ENCODE measurements at places on chromosomes 1 and 21.

GRCh38 chr1:169207797-169208520 is 101.5 kb downstream of the ATP1B1 start:
- DNase-seq, result no peak
- H3K4me1 ChIP-seq, result no peaks in the 10 kb centered on the region
- H3K27me3 ChIP-seq, result no peaks in the 10 kb centered on the region
- no peak overlapping the region for H3K27ac ChIP-seq
- H3K36me3 ChIP-seq, result no peaks in the 10 kb centered on the region

GRCh38 chr1:93344886-93345632 is 648 bp upstream of the DR1 start:
- no peaks in the 10 kb centered on the region for H3K36me3 ChIP-seq
- peak overlapping the region; percentile 81 for H3K4me3 ChIP-seq
- H3K4me1 ChIP-seq, result peaks cover 14% of the 10 kb centered on the region
- peak overlapping the region; percentile 97 for H3K27ac ChIP-seq
- DNase-seq, result no peak

DNA sequence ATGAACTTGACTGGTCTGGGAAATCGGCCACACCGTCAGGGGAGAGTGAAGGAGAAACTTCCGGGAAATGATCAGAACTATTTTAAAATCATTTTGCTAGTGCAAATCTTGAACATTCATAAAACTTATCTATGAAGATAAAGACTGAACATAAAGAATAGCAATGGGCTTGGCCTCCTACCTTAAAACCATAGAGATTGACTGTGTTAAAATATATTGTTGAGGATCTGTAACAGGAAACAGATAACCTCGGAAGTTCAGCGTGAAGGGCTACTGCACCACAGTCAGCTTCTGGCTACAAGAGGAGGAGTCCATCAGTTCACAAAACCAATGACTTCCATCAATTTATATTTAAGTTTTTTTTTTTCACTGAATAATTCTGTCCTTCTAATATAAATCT is 127.3 kb downstream of the RGS7 start:
- DNase-seq, result no peak
- H3K4me1 ChIP-seq, result no peaks in the 10 kb centered on the region
- no peaks in the 10 kb centered on the region for H3K27me3 ChIP-seq
- H3K27ac ChIP-seq, result no peak overlapping the region

- H3K27ac ChIP-seq, result no peak overlapping the region
- H3K27me3 ChIP-seq, result peaks cover 59% of the 10 kb centered on the region
- no peak for DNase-seq
- H3K4me3 ChIP-seq, result peak overlapping the region; percentile 38
- H3K4me1 ChIP-seq, result no peaks in the 10 kb centered on the region
Observed at GRCh38 chr1:24186711-24186992, 437 bp downstream of the IFNLR1 start.

DNA sequence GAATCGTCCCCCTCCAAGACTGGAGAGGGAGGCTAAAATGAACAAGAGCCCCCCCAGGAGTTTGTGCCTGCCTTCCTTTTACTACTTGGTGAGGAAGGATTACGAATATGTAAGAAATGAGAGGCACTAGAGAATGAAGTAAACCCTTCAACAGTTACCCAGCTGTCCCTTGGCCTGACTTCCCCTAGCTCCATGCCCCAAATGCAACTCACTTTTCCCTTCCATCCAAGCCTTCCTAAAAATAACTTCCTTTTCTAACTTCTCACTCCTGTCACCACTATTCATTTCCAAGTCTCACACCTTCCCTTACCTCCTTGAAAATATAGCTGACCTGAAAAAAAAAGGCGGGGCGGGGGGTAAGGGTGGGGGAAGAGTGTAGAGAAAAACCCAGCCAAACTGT is 96.6 kb upstream of the HNRNPU start:
- H3K36me3 ChIP-seq, result no peaks in the 10 kb centered on the region
- H3K4me1 ChIP-seq, result peaks cover 31% of the 10 kb centered on the region
- no peaks in the 10 kb centered on the region for H3K27me3 ChIP-seq
- H3K27ac ChIP-seq, result no peak overlapping the region
- no peak for DNase-seq
- no peak overlapping the region for H3K4me3 ChIP-seq

GRCh38 chr1:32536117-32536516 is 3.1 kb upstream of the ZBTB8A start:
- H3K36me3 ChIP-seq, result no peaks in the 10 kb centered on the region
- no peak overlapping the region for H3K27ac ChIP-seq
- H3K4me1 ChIP-seq, result peaks cover 14% of the 10 kb centered on the region
- H3K4me3 ChIP-seq, result no peak overlapping the region

GRCh38 chr1:8716238-8716637 is 101.2 kb downstream of the RERE start:
- no peaks in the 10 kb centered on the region for H3K36me3 ChIP-seq
- no peak overlapping the region for H3K27ac ChIP-seq
- no peak for DNase-seq
- peaks cover 10% of the 10 kb centered on the region for H3K4me1 ChIP-seq
- no peak overlapping the region for H3K4me3 ChIP-seq

GRCh38 chr1:203521812-203522211 is 27.9 kb downstream of the OPTC start:
- no peaks in the 10 kb centered on the region for H3K27me3 ChIP-seq
- H3K27ac ChIP-seq, result no peak overlapping the region
- DNase-seq, result no peak
- H3K4me3 ChIP-seq, result no peak overlapping the region
- peaks cover 40% of the 10 kb centered on the region for H3K4me1 ChIP-seq

GRCh38 chr1:201450721-201451291 is 18.2 kb downstream of the PHLDA3 start:
- H3K27ac ChIP-seq, result peak overlapping the region; percentile 69
- peak; percentile 82 for DNase-seq
- H3K27me3 ChIP-seq, result no peaks in the 10 kb centered on the region
- H3K4me1 ChIP-seq, result peaks cover 28% of the 10 kb centered on the region

DNA sequence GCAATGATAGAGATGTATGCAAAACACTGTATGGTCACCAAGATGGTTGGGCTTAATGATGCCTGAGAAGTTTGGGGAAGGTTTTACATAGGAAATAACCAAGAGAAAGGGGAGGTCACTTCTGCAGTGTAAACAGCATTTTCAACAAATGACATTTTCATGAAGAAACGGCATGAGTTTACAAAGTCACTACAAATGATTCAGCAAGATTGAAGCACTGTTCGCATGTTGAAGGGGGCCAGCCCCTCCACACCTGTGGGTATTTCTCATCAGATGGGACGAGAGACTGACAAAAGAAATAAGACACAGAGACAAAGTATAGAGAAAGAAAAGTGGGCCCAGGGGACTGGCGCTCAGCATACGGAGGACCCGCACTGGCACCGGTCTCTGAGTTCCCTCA is 234.1 kb upstream of the POGK start:
- H3K27ac ChIP-seq, result no peak overlapping the region
- no peak overlapping the region for H3K4me3 ChIP-seq
- no peaks in the 10 kb centered on the region for H3K27me3 ChIP-seq
- no peaks in the 10 kb centered on the region for H3K4me1 ChIP-seq
- DNase-seq, result no peak

- H3K4me1 ChIP-seq, result no peaks in the 10 kb centered on the region
- peak overlapping the region; percentile 33 for H3K27ac ChIP-seq
Observed at GRCh38 chr1:153842006-153842471, 66.8 kb downstream of the SLC27A3 start.

- no peaks in the 10 kb centered on the region for H3K4me1 ChIP-seq
- H3K27ac ChIP-seq, result no peak overlapping the region
- no peak for DNase-seq
Observed at GRCh38 chr1:71510725-71511124, 429.9 kb upstream of the ZRANB2 start.

- no peaks in the 10 kb centered on the region for H3K36me3 ChIP-seq
- H3K27ac ChIP-seq, result no peak overlapping the region
- H3K27me3 ChIP-seq, result no peaks in the 10 kb centered on the region
- H3K4me1 ChIP-seq, result peaks cover 48% of the 10 kb centered on the region
- no peak overlapping the region for H3K4me3 ChIP-seq
- no peak for DNase-seq
Observed at GRCh38 chr1:211344152-211344618, 17.6 kb downstream of the TRAF5 start.

DNA sequence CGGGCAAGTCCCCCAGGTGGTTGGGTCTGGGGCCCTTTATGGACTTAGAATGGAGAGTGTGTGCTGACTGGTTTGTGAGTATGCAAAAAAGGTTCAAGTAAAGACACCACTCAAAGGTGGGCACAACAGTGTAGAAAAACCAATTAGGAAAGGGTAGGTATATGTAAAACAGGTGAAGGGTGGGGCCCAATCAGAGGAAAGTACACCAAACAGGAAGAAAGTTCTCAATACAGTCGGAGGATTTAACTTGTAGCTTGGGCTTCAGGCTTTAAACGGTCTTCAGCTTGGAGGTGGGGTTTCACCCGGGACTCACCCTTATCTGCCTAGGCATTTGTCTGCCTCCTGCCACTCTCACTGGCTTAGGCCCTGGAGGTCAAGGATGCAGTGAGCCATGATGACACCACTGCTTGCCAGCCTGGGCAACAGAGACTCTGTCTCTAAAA is 6.8 kb upstream of the PUM1 start:
- no peaks in the 10 kb centered on the region for H3K36me3 ChIP-seq
- no peaks in the 10 kb centered on the region for H3K27me3 ChIP-seq
- no peak overlapping the region for H3K4me3 ChIP-seq

DNA sequence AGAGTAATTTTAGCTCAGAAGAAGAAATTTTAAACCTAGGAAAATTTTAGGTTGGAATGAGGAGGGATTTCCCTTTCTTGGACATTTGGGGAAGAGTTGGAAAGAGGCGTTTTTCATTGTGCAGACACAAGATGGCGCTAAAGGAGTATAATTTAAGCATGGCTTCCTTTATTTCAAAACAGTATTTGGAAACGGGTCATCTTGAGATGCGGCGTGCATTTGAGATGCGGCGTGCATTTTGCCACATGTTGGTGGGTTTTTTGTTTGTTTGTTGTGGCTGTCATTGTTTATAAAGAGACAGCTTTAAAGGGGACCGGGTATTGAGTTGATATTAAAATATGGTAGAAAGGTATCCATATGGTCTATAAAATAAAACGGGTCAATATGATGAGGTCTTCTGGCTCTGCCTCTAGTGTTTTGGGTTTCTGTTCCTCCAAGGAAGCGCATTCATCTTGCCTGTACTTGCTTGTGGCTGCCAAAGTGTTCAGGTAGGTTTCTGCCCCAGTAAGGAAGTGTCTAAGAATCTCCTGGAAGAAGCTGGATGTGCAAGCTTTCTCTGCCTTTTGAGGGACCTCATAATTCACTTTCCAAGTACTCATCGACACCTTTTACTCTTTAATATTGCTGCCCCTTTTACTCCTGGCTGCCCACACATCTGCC is 210.3 kb downstream of the SLC35F3 start:
- H3K27me3 ChIP-seq, result no peaks in the 10 kb centered on the region
- peak; percentile 33 for DNase-seq
- H3K27ac ChIP-seq, result no peak overlapping the region
- no peaks in the 10 kb centered on the region for H3K36me3 ChIP-seq

- H3K4me1 ChIP-seq, result no peaks in the 10 kb centered on the region
- H3K4me3 ChIP-seq, result no peak overlapping the region
- DNase-seq, result no peak
- no peaks in the 10 kb centered on the region for H3K36me3 ChIP-seq
- peaks cover 23% of the 10 kb centered on the region for H3K27me3 ChIP-seq
- no peak overlapping the region for H3K27ac ChIP-seq
Observed at GRCh38 chr1:2486041-2486440, 10.0 kb downstream of the PLCH2 start.

DNA sequence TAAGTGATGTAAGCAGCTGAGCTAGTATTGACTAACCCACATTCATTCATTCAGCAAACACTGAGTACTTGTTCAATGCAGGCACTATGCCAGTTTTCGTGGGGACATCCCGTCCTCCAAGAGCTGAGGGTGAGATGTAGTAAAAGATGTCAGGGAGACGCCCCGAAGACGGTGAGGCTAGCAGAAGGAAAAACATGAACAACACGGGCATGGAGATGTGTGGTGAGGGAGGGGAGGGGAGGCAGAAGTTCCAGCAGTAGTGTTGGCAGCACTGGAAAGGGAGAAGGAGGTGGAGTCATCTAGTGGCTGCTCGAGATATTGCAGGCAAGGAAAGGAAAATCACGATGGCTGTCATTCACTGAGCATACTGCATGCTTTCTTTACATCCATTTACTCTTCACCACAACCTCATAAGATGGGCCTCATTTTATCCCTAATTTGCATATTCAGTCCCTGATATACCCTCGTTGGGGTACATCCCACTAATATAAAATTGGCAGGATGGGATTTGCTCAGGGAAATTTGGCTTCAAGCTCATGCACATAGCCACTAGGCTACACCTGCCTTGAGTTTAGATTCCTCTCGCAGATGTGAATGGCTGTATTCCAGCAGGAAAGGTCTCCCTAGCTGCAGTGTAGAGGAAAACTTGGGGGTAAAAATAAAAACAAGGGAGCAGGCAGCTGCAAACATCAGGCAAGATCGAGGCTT is 14.5 kb downstream of the PDZK1IP1 start:
- H3K36me3 ChIP-seq, result no peaks in the 10 kb centered on the region
- no peak overlapping the region for H3K4me3 ChIP-seq

DNA sequence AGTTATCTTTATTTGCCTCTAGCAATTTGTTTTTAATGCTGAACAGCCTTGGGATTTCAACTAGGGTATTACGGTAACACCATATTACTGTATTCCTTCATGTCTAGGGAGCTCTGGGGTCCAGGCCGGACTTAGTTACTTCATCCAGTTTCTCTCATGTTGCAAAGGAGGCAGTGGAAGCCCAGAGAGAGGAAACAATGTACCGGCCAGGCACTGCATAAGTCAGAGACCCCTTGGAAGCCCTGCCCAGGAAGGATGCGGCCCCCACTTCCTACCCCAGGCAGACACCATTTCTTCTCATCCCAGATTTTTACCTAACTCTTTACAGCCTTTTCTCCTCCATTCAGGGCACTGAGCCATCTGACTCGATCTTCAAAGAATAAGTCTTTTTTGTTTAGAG is 32.5 kb downstream of the TRABD2B start:
- H3K4me1 ChIP-seq, result peaks cover 55% of the 10 kb centered on the region
- H3K36me3 ChIP-seq, result no peaks in the 10 kb centered on the region
- no peak overlapping the region for H3K4me3 ChIP-seq
- DNase-seq, result no peak

- DNase-seq, result peak; percentile 75
- H3K27me3 ChIP-seq, result no peaks in the 10 kb centered on the region
- peaks cover 7% of the 10 kb centered on the region for H3K4me1 ChIP-seq
- H3K36me3 ChIP-seq, result no peaks in the 10 kb centered on the region
- no peak overlapping the region for H3K4me3 ChIP-seq
Observed at GRCh38 chr21:35737899-35738346, 322.4 kb downstream of the SETD4 start.

- H3K36me3 ChIP-seq, result no peaks in the 10 kb centered on the region
- H3K27ac ChIP-seq, result peak within 1 kb of the TSS; percentile 26
- no peak for DNase-seq
- no peaks in the 10 kb centered on the region for H3K27me3 ChIP-seq
Observed at GRCh38 chr1:76867342-76868130, at the start of gene ST6GALNAC5. Gene ST6GALNAC5 (plus strand): TSS chr1:76867480.

DNA sequence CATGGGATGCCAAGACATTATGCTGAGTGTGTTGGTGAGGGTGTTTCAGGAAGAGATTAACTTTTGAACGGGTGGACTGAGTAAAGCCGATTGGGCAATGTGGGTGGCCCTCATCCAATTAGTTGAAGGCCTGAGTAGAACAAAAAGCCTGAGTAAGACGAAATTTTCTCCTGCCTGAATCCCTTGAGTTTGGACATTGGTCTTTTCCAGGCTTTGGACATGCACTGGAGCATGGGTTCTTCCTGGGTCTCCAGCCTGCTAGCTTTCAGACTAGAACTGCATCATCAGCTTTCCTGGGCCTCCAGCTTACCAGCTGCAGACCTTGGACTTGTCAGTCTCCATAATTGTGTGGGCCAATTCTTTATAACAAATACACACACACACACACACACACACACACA is 63.6 kb downstream of the NIBAN1 start:
- H3K4me1 ChIP-seq, result peaks cover 30% of the 10 kb centered on the region
- H3K27me3 ChIP-seq, result no peaks in the 10 kb centered on the region
- no peaks in the 10 kb centered on the region for H3K36me3 ChIP-seq
